ENCODE measurements at places on chromosomes 12 and 14.
A peak's percentile ranks its signal among the peaks of the same experiment; 100 is the strongest.

GRCh38 chr14:39303115-39303514 is 69.4 kb downstream of the MIA2 start:
- no peak for DNase-seq

GRCh38 chr12:18430425-18431048 is 169.2 kb downstream of the PIK3C2G start:
- peak; percentile 42 for DNase-seq

- no peak for DNase-seq
Measured at GRCh38 chr14:53409969-53410368, 256.8 kb upstream of the DDHD1 start.

GRCh38 chr14:55120571-55121495 is 8.2 kb upstream of the LGALS3 start:
- DNase-seq, result no peak

GRCh38 chr12:51752234-51752889 is 96.2 kb downstream of the FIGNL2 start:
- no peak for DNase-seq

DNA sequence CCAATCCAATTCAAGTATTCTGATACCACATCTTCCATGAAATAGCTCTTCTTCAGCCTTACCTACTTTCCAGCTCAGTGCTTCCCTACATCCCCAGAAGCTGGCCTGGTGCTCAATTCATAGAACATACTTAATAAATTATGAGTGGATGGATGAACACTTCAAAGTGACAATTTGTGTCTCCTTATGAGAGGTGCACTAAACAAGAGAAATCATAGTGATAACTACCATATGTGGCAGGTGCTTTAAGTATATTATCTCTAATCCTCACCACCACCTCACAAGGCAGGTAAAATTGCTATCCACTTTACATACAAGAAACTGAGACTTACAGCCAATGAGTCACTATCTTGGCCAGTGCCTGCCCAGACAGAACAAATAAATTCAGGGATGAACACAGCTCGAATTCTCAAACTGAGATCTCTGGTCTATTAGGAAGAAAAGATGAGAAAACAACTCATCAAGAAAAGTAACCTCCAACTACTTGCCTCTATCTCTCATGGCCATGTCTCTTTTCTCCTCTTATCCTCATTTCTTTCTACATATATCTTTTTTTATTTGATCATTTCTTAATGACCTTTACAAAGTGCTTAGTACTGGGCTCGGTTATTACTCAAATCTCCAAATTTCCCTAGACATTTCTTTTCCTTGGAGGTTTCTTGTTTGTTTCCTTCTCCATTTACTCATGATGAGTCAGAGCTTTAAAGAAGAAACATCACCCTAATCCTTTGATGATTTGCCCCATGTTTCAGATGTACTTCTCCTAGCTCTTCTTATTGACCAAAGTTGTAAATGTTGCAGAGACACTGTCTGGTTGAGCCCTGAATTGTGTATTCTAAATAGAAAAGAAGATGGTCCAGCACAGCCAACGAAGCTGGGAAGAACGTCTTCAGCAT is 161.5 kb downstream of the RPS29 start:
- no peak for DNase-seq

DNA sequence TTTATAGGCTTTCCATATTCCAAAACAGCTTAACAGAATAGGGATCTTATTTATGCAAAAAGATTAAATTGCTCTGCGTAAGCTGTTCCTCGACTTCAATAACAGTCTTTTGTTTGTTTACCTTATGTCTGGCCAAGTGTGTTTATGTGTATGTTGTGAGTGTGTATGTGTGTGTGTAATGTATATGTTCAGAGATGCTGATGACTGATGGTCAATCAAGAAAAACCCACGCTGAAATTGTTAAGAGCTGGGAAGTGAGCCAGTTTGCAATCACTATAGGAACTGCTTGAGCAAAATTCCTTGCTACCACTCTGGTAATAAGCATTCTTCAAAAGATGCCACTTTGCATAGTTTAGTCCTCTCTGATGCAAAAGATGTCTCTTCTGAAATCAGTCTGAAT is 59.6 kb downstream of the PRKD1 start:
- peak; percentile 12 for DNase-seq

DNA sequence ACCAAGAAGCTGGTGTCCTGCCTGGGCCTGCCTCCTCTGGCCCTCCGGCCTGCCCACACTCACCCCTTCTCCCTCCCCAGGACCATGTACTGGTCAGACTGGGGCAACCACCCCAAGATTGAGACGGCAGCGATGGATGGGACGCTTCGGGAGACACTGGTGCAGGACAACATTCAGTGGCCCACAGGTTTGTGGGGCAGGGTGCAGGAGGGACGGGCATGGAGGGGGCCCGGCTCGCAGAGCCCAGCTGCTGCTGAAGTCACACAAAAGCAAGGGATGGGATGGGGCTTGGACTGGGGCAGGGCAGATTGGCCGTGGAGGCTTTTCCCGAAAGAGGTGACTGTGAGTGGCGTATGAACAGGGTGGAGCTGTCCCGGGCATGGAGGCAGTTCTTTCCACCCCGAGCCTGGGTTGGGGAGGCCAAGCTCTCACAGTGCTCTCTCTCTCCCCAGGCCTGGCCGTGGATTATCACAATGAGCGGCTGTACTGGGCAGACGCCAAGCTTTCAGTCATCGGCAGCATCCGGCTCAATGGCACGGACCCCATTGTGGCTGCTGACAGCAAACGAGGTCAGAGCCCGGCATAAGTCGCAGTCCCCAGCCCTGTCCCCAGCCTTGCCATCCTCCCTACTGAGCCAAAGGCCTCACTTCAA is 7.8 kb upstream of the NXPH4 start:
- DNase-seq, result no peak
